T1000 (cell line): ENCODE measurements at places on chromosomes 12 and 14.
A peak's percentile ranks its signal among the peaks of the same experiment; 100 is the strongest.

DNA sequence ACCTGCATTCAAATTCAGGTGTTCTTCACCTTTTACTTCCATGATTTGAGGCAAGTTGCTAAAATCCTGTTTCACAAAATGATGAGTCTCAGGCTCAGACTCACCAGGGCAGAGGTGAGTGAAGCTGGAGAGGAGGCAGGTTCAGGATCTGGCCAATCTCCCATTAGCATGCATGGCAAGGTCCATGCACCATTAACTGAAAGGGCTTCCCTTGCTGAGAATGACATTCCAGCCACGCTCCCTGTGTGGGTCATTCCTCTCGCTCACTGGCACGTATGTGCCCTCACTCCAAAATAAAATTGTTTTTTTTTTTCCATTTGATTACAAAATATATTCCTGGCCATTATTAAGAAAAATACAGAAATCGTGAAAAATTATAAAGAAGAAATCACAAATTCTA lies 257.6 kb downstream of the C12orf75 start:
- DNase-seq = no peak

- DNase-seq = no peak
Measured at GRCh38 chr14:96221841-96222240, 17.2 kb downstream of the BDKRB2 start.

GRCh38 chr14:26026384-26026783 lies 571.4 kb downstream of the NOVA1 start:
- DNase-seq = no peak

DNA sequence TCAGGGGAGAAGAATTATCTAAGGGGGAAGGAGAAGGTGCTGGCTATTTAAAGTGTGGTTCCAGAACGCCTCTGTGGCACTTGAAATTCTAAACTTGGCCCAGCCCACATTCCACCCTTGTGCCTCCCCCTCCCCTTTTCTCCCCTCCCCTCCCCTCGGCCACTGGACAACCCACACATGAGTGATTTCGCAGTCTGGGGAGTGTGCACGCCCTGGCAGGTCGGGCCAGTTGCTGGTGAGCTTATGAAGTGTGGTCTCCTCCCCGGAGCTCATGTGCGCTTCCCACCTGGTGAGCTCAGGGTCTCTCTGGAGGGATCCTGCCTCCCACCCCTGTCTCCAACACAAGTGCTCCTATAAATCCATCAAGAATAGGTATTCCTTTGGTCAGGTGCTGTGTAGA lies at the start of gene SLC6A13:
SLC6A13 (minus strand) TSS at position 20 of the 400 bp plus-strand sequence. CDS start 2,784 bp downstream, outside the sequence.
- DNase-seq = no peak

- no peak for DNase-seq
Measured at GRCh38 chr12:95208678-95209077, 8.6 kb downstream of the FGD6 start.

- no peak for DNase-seq
Measured at GRCh38 chr12:94458877-94459727, 565 bp downstream of the CEP83 start.

- no peak for DNase-seq
Measured at GRCh38 chr12:32952681-32953080, 56.1 kb upstream of the PKP2 start.

GRCh38 chr12:91732086-91732485 lies 413.6 kb downstream of the BTG1 start:
- no peak for DNase-seq

DNA sequence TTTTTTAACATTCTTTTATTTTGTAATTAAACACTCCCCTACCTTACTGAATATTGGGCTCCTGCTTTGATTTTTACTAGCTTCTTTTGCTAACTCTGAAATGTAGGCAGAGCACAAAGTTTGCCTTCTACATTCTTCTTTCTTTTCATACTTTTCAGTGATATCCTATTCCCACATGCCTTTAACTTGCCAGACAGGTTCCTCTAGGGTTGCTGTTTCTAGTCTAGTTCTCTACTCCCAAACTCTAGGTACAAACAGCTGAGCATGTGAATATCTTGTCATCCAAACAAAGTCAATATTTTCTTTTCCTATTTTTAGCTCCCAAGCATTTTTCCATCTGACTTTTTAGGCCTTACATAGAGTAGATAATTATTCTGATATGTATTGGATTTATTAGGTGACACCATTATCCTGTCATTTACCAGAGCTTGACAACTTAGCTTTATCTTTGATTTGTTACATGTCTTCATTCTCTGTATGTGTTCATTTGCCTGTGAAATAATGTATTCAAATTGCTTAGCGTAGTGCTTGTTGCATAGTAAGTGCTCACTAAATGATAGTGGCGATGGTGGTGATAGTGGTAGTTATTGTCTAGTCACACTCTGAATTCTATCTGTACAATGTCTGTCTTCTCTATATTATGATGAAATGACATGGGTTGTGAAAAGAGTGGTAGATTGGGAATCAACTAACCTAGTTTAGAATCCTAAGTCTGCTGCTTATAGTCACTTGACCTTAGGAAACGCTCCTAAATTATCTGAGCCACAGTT lies 73.6 kb upstream of the DNM1L start:
- DNase-seq = no peak

DNA sequence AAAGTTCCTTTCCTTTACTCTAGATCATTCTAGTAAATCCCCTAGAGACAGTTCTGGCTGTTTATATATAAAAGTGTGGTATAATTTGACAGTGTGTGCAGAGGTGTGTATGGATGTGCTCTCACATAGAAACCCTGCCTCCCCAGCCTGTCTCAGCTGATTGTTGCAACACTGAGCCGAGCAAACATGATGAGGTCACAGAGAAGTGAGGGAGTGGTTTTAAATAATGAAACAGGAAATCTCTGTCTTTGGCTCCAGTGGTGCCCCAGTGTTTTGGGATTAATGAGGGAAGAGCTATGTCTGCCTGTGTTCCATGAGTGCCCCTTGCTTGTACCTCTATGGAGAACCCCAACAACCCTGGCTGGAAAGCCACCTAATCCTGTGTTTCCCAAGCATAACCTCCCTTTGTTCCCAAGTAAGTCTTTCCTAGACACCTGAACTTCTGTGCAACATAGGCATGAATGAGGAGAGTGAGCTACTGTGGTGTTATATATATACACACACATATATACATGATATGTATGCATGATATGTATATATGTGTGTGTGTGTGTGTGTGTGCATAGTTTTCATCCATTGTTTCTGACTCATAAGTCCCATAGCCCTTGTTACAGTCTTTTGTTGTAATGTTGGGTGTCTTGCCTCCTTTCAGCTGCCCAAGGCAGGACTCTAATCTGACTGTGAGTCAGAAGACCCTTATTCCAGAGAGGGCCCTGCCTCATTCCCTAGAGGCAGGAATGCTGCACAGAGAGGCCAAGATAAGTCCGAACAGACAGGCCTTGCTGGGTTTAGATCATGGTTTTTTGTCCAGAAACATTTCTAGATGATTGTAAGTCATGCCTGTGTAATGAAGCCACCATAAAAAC lies 18.0 kb downstream of the TRAF3 start:
- DNase-seq = no peak

GRCh38 chr12:54046809-54047159 lies 6.9 kb upstream of the HOXC4 start:
- DNase-seq = no peak

GRCh38 chr12:49524660-49525324 lies 14.0 kb upstream of the KCNH3 start:
- no peak for DNase-seq

- DNase-seq = no peak
Measured at GRCh38 chr14:79383475-79383874, 827.8 kb downstream of the DIO2 start.

- DNase-seq = no peak
Measured at GRCh38 chr12:62232143-62232729, 28.0 kb upstream of the USP15 start.

DNA sequence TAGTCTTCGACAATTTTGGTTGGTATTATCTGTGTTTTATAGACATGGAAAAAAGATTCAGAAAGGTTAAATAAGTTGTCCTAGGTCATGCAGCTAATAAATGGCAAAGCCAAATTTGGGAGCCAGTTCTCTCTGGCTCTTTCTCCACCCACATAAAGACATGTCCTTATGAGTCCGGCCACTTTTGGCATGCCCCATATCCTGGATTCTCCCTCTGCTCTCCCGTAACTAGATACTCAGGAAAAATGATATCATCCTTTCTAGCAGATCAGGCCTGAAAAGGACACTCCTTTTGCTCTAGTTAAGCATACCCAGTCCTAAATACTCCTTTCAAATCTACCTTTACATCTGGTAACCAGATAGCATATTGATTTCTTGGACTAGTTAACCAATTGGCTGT lies 64.4 kb downstream of the TTLL5 start:
- no peak for DNase-seq

GRCh38 chr12:47207829-47208248 lies 128.1 kb upstream of the AMIGO2 start:
- DNase-seq = no peak

DNA sequence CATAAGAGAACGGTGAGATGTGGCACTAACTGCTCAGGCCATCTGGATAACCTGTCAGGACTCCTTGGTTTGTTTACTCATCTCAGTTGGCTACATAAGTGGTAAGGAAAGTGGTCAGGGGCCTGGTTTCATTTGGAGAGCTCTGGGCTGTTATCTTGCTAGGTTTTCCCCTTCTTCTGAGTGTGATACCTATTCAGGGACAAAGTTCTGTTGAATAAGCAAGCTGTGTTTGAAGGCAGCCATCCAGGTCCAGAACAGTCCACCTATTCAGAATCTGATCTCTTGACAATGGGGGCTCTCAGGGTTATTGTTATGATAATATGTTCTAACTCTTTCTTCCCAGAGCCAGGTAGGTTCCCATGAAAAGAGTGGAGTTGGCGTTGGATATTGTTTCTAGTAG lies 194.9 kb downstream of the PAH start:
- DNase-seq = no peak

DNA sequence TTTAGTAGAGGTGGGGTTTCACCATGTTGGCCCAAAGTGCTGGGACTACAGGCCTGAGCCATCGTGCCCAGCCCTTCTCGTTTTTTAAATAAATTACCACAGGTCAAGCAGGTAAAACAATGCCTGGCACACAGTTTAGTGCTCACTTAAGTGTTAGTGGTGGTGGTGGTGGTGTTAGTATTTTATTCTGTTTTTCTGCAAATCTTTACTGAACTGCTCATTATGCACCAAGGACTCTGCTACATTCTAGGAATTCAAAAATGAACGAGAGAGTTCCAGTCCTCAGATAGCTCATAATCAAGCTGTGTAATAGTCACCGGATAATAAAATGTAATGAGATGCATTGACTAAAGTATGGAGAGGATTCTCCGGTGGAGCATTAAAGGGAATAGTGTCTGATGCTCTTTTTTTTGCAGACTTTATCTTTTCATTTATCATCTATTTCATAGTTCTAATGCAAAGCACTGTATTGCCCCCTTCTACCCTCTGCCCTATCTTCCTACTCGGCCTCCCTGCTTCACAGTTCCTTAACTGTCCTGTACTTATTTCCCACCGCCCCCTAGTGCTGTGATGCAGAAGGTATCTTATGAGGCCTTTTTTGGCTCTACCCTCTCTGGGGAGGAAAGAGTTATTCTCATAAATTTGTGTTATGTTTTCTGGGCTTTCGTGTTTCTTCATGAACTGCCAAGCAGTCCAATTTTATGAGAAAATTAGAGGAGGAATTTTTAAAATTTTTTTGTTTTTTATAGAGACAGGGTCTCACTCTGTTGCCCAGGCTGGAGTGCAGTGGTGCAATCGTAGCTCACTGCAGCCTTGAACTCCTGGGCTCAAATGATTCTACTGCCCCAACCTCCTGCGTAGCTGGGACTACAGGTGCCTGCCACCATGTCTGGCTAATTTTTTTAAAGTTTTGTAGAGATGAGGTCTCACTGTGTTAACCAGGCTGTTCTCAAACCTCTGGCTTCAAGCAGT lies 1.0 kb downstream of the ITFG2 start:
- peak; percentile 28 for DNase-seq

- DNase-seq = no peak
Measured at GRCh38 chr12:27012982-27013255, 1.3 kb downstream of the TM7SF3 start.

- DNase-seq = no peak
Measured at GRCh38 chr14:105018414-105018813, 2.5 kb downstream of the CDCA4 start.

DNA sequence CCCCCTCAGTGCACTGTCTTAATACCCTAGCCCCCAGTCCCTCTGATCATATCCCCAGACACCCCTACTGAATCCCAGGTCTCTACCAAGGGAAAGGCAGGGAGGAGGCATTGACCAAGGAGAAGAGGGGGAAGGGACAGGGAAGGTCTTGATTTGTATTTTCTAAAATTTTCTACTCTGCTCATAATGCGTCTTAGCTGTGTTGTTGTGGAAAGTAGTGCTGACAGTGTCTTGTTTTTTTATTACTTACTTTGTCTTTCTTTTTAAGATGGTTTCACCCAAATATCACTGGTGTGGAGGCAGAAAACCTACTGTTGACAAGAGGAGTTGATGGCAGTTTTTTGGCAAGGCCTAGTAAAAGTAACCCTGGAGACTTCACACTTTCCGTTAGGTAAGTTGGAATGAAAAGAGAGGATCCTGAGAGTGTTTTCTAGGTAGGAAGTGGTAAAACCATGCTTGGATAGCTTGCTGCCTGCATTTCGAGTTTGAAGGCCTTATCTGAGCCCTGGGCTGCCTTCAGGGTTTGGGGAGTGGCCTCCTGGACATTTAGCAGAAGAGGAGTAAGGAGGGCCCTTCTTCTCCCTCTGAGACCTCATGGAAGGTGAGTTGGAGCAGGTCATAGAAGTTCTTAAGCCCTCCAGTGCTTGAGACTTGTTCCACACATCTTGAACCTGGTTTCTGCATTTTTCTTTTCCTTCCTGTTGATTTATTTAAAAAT lies 27.4 kb downstream of the PTPN11 start:
- DNase-seq = no peak

- no peak for DNase-seq
Measured at GRCh38 chr14:73460691-73461127, 2.4 kb upstream of the NUMB start.

DNA sequence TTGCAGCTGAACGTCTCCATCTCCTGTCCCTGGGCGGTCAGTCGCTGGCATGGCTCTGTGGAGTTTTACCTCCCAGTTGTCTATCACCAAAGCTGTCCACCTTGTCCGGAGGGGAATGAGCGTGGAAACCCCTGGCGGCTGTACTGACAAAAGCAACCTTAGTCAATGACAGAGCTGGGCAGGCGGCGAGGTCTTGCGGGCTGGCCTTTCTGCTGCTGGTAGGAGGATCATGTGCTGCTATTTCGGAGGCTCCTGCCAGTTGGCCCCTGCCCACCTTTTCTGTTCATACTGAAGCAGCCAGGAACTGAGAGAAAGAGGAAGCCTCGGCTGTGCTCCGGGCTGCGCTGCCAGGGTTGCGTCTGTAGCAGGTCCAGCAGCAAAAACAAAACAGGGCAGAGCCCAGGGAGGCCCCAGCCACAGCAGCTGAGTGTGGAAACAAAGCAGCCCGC lies 57.7 kb downstream of the HMGA2 start:
- no peak for DNase-seq

DNA sequence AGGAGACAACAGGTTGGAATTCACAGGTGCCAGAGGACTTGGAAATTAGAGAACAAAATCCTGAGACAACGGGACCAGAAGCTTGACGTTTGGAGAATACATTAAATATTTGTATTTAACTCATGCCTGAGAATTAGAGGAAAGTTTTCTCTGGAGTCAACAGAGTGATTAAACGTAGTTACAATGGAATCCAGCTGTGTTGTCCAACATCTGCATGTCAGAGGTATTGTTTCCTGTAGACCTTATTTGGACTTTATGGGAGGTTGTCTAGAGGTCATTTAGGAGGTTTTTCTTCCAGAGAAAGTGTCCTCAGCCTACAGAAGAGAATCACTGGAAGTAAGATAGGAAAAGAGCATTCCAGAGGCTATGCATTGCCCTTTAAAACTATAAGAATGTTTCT lies 45.1 kb upstream of the RERGL start:
- no peak for DNase-seq
